Activated B cell treated with CpG ODN at 0.5 μM for 24 hours (primary cell): ENCODE measurements at places on chromosomes 4 and X.

- DNase-seq, result no peak
Measured at GRCh38 chr4:171621646-171622045, 191.6 kb upstream of the GALNTL6 start.

DNA sequence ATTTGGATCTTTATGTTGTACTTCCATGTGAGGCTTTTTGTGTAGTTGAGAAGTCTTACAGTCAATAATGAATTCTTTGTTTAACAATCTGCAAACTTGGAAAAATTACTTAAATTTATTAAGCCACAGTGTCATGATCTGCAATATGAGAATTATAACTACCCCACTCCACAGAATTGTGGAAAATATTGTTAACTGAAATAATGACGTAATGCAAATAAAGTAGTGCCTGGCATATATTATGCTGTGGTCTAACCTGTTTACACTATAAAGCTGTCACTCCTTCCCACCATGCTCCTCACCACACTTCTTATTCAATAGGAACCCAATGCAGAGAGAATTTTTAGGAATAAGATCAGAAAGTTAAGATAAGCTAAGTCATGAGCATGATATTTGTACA is 632.1 kb upstream of the GALNTL6 start:
- no peak for DNase-seq

DNA sequence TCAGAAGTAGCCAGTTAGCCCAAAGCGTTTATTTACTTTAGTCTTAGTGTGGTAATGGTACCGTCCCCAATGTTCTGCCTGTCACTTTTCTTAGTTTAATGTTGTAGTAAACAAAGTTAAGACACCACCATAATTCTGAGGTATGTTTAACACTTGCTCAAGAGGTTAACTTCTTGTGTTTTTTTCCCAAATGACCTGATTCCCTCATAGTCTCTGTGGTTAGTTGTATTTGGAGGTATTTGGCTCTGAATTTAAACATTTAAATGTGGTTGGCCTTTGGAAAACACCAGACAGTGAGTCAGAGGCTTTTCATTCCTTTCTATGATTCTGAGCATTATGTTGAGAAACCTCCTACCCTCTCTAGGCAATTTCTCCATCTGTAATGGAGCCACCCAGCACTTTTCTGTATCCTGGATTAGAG is 47.9 kb downstream of the CXCL1 start:
- DNase-seq, result no peak

DNA sequence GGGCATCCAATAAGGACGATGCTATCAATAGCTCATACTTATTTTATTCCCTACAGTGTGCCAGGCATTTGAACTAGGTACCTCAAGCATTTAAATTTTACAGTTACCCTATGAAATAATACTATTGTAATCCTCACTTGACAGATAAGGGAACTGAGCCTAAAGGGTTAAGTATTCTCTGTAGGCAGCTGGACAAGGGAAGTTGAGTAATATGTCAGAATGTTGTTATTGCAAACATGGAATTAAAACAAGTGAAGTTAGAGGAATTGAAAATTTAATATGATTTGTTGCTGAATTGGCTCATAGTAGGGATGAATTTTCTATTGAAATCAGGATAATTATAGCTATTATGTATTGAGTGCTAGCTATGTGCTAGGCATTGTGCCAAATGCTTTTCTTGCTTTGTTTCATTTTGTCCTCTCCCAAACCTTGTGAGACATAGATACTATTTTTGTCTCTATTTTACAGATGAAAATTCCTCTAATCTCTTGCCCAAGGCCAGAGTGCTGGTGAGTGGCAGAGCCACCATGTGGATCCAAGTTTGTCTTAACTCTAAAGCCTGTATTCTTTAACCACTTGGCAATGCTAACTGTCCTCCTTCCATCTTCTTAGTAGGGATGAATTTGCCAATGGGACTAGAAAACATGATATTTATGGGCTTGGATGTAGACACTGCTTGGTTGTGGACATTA is 58.1 kb downstream of the TMEM164 start:
- DNase-seq, result no peak

DNA sequence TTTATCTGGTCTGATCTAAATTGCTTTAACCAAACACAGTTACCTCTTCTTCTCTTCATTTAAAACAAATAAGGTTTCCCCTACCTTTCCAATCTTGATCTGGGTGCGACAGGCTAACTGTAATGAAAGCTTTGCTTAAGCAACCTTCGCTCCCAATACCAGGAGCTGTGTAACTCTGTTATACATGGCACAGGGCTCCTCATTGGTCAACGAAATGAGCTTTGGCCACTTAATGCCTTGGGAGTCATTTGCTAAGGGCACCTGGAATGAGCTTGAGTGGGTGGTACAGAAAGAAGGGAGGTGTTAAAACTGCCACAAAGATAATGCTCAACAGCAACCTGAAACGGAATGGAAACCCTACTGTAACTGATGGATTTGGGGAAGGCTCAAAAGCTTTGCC is 140.5 kb downstream of the CHRNA9 start:
- DNase-seq, result no peak

DNA sequence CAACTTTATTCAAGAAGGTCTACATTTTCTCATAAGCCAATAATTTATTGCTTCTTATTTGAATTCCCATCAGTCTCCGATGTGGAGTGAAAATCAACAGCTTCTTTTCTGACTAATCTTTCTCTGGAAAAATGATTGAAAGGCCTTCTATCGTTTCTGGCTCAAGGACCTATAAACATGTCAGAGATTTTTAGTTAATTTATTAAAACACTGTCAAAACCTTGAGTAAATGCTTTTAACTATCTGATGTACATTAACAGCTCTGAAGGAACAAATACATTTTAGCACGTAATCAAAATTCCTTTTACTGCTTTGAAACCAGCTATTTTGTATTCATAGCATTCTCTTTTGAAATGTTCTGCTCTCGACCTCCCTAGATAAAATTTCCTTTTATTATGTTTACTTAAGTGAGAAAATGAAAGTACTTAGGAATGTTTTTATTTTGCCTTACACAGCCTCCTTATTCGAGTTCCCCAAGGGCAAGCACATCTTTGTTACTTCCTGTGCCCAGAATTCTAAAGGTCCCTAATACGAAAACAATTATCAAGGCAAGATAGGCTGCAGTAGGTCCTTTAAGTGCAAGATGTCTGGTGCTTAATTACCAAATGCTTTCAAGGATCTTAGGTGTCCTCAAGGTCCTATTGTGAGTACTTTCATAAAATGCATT is 3.1 kb upstream of the ZFX start:
- DNase-seq, result no peak

- DNase-seq, result no peak
Measured at GRCh38 chr4:166482758-166483157, 609.7 kb downstream of the TLL1 start.

- DNase-seq, result no peak
Measured at GRCh38 chr4:166930464-166930863, 303.8 kb downstream of the SPOCK3 start.

GRCh38 chr4:103123114-103123513 is 23.5 kb upstream of the BDH2 start:
- DNase-seq, result no peak

GRCh38 chr4:10893395-10893794 is 208.8 kb upstream of the CLNK start:
- DNase-seq, result no peak

- DNase-seq, result no peak
Measured at GRCh38 chr4:48698029-48698971, 81.8 kb downstream of the FRYL start.
